ENCODE measurements at places on chromosomes 7 and 10.

DNA sequence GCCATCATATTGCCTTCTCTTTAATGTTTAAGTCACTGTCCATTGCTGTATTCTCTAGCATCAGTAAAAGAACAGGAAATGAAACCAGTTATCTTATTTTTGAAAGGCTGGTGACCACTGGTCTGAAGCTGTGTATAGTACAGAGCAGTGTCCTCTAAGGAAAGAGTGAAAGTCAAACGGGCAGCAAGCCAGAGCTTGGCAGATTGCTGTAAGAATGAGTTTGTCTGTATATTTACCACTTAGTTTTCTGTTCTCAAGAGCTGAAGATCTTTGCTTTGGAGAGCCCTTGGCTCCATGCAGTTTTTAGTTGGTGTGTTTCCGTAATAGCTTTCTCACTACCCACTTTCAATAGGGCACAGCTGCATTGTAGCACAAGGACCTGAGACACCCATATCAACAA lies 31.9 kb downstream of the PCBD1 start:
- no peak for DNase-seq

- no peak for DNase-seq
Measured at GRCh38 chr7:17929647-17930395, 10.5 kb downstream of the SNX13 start.

DNA sequence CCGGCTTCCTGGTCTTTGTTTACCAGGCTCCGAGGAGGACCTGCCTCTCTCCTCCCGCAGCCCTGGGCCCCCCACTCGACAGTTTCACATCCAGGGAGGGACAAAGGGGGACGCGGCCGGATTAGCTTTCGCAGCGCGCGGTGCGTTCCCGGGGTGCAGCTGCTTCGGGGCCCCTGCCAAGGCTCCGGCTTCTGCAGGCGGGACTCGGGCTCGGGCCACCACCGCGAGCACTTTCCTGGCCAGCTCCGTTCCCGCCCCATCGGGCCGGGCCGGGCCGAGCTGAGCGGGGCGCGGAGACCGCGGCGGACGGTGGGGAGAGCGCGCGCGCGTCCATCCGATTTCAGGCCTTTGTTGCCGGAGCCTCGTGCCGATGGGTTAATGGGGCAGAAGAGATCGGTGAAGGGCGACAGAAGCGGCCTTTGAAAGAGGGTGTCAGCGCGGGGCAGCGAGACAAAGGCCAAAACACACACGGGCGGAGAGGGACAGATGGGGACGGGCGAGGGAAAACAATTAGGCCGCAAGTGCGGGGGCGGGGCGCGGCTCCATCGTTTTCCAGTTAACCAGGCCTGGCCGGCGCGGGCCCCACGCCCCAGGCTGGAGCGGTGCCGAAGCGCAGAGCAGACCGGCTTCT lies 8.5 kb upstream of the UNCX start:
- no peak for DNase-seq

- DNase-seq = no peak
Measured at GRCh38 chr7:730501-731439, 3.7 kb upstream of the PRKAR1B start.

- no peak for DNase-seq
Measured at GRCh38 chr10:10293481-10293951, 724.2 kb upstream of the CELF2 start.
